ENCODE measurements at places on chromosomes 13 and 19.

DNA sequence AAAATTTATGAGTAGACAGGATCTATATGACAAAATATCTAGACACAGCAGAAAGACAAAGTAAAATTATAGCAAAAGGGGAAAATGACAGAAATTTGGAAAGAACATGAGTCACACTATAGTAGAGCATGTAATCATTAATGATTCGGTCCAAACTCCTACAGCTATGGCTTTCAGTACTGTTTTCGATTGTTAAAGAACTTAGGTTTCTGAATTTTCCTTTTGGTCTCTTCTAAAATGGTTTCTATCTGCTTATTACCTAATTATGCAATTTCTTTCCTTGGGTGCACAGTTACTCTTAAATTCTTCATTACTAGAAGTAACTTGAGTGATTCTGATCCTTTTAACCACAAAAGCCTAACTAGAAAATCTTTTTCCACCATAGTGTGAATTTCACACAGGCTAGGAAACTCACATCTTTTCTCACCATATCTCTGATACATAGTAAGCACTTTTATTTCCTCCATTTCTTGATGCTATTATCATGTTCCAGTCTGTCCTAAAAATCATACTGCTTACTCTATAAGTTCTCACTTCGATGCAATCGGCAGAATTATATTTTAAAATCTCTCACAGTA is 1101.4 kb downstream of the PCDH9 start:
- DNase-seq = no peak

DNA sequence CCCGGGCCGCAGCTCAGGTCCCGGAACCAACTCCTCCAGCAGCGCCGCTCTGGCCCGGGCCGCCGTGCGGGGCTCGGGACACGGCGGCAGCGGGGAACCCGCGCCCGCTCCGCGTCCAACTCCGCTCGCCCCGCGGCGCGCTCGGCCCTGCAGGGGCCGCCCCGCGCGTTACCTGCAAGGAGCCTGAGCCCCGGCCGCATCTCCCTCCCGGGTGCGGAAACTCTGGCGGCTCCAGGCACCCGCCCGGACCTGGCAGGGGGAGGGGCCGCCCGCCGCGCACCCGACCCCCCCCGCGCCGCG is at the start of gene TMTC4:
Gene TMTC4 (minus strand): TSS at position 224 of the 300 bp plus-strand sequence. CDS start 4,433 bp downstream, outside the sequence.
- DNase-seq = no peak

DNA sequence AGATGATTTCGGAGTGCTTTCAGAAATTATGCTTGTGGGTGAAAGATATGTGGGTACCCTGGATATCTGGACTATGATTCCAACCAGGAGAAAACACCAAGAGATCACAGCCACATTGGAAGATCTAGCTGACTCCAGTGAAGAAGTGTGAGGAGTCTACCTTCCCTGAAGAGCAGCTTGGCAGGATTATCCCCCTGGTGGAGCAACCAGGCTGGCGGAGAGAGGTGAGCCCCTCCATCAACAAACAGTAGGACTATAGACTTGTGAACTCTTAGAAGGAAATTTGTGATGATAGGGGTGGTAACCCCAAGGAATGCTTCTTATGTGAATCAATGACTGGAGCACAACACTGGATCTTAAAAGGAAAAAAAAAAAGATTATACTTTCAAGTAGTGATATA is 47.8 kb upstream of the DIAPH3 start:
- no peak for DNase-seq

- no peak for DNase-seq
Observed at GRCh38 chr13:33206425-33206824, 79.1 kb downstream of the STARD13 start.

- peak; percentile 7 for DNase-seq
Observed at GRCh38 chr19:57099199-57099661, 20.6 kb upstream of the USP29 start.

DNA sequence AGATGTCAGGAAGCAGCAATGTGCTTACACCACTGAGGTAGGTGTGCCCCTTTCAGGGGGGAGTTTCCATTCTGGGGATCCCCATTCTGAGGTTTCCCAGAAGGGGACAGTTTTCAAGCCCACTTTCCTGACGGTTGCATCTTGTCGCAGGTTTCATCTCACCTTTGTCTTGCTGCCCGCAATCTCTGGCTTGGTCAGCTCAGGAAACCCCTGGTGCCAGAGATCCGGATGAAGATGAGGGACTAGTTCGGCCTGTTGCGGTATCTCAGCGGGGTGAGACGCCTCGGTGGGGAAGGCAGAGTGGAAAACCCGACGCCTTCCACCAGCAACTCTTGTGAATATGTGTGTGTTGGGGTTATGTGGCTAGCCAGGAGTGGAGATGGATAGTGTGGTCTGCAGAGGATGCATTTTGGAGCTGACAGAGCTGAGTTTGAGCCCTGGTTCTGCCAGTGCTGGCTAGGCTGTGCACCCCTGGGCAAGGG is 13.1 kb downstream of the TNFSF9 start:
- no peak for DNase-seq

DNA sequence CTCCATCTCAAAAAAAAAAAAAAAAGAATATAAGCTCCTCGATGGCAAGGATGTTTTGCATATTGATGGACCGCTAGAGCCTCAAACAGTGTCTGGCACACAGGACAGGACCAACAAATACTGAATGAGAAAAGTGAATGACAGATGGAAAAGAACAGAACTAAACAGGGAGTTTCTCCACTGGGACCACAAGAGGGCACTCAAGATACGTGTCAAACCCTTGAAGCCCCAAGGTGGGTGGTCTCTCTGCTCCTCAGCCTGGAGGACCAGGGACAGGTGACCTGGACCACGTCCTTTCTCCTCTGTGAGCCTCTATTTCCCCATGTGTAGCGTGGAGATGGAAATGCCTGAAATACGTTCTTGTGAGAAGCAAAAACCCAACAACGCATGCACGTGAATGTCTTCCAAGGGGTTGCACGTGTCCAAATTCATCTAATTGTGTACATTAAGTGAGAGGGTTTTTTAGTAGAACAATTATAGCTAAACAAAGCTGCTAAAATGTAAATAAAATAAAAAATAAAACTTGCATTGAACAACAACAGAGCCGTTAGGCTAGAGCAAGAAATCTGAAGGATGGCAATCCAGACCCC is 5.7 kb upstream of the CDC42EP5 start:
- no peak for DNase-seq

- no peak for DNase-seq
Observed at GRCh38 chr13:50951366-50951765, 41.8 kb downstream of the RNASEH2B start.

DNA sequence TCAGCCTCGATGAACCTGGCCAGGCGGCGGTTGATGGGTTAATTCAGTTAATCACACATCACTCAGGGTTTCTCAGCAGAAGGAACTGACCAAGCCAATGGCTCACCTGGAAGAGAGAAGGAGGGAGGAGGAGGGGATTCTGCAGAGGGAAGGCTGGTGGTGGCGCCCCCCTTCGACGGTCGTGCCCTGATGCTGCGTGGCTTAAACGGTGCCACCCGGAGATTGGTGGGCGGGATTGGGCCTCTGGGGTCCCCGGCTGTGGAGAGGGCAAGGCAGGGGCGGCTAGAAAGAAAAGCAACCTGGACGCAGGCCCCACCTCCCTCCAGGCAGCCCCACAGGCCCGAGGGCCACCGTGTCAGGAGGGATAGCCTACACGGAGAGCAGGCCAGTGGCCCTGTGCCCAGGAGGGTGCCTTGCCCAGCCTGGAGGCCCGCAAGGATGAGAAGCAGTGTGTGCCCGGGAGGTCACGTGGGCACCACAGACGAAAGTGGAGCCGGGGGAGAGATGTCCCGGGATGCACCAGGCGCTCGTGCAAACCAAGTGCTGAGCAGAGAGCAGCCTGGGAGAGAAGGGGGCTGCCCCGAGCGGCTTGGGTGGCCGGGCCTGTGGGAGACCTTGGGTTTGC is 16.0 kb downstream of the CSNK1G2 start:
- DNase-seq = no peak

GRCh38 chr13:64925727-64926126 is 2304.4 kb downstream of the PCDH9 start:
- no peak for DNase-seq

GRCh38 chr13:19596960-19597361 is 35.6 kb upstream of the TPTE2 start:
- DNase-seq = no peak

DNA sequence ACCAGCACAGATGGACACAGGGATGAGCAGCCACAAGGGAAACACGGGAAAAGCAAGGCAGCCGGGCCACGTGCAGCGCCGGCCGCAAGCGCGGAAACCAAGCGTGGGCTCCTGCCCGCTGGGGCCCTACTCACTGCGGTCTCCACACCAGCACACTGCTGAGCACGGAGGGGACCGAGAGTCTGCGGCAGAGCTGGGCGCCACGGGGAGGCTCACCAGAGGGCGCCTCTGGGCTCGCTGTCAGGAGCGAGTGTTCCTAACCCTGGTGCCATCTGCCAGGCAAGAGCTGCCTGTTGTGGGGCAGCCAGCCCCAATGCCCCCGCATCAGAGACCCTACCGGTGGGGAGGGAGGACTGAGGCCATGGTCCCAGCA is 26.5 kb downstream of the MPND start:
- peak; percentile 51 for DNase-seq

- DNase-seq = no peak
Observed at GRCh38 chr13:52929846-52930245, 81.4 kb upstream of the PCDH8 start.

DNA sequence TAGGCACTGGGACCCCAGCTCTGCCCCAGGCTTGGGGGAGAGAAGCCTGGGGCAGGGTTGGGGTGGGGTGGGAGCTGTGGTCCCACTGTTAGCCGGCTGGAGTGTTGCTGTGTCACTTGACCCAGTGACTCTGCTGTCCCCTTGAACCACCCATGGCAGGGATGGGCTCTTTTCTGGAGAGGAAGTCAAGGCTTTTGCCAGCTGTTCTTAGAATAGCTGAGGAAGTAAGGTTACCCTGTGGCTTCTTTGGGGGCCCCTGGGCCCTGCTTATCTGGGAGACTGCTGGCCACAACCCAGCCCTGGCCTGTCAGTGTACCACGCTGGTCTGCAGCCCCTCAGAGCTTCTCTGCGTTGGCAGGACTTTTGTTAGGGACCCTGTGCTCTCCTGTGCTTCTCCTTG is 9.1 kb downstream of the PNPLA6 start:
- DNase-seq = no peak

GRCh38 chr19:14472202-14472938 is 2.8 kb downstream of the PTGER1 start:
- peak; percentile 93 for DNase-seq

DNA sequence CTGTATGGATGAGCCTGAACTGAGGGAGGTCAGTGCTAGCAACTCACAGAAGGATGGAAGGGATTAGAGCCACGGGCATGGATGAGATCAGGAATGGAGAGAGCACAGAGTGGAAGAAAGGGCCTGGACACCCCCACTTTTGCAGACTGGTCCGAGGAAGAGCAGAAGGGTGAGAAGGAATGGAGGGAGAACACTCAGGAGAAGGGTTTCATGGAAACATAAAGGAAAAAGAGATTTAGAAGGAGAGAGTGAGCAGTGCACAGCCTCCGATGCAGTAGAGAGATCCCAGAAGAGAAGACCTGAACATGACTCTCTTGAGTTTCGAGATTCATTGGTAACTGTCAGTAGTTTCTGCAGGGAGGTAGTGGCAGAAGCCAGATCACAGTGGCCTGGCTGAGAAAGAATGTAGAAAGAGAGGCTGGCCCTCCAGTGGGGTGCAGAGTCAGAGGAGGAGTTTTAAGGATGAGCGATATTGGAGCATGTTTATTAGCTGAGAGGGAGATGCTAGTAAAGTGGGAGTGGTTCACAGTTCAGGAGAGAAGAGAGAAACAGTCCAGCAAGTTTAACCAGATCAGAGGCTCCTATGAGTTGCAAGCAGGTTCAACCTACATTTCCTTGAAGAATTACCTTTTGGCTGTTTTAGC is 108.9 kb downstream of the ZAR1L start:
- no peak for DNase-seq

- DNase-seq = no peak
Observed at GRCh38 chr19:38879400-38879751, 1.3 kb upstream of the RINL start.

- DNase-seq = no peak
Observed at GRCh38 chr13:44255771-44256364, 117.8 kb upstream of the SERP2 start.

DNA sequence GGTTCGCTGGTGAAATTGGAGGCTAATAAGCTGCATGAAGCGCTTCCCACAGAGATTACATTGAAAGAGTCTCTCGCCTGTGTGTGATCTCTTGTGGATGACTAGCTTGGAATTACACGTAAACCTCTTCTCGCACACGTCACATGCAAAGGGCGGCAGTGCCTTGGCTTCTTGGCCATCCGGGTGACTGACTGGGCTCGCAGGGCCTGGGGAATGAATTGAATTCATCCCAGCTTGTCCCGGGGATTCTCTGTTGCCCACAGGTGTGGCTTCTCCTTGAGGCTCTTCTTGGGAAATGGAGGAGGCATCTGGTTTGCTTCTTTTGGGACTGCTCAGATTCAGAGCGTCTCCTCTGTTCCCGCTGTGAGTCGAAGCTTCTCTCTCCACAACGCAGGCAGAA is 19.8 kb downstream of the ZSCAN5C start:
- DNase-seq = no peak

GRCh38 chr19:41399091-41399490 is 1.5 kb downstream of the BCKDHA start:
- DNase-seq = no peak

- no peak for DNase-seq
Observed at GRCh38 chr13:110344320-110344719, 37.2 kb downstream of the COL4A2 start.

GRCh38 chr19:40348961-40349507 is 539 bp downstream of the PLD3 start:
- DNase-seq = no peak

DNA sequence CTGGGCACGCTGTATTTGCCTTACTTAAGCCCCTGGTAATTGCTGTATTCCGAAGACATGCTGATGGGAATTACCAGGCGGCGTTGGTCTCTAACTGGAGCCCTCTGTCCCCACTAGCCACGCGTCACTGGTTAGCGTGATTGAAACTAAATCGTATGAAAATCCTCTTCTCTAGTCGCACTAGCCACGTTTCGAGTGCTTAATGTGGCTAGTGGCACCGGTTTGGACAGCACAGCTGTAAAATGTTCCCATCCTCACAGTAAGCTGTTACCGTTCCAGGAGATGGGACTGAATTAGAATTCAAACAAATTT is 676 bp downstream of the BRCA2 start:
- no peak for DNase-seq

All from memory B cell (primary cell).